ENCODE measurements at places on chromosomes 2 and 18.

DNA sequence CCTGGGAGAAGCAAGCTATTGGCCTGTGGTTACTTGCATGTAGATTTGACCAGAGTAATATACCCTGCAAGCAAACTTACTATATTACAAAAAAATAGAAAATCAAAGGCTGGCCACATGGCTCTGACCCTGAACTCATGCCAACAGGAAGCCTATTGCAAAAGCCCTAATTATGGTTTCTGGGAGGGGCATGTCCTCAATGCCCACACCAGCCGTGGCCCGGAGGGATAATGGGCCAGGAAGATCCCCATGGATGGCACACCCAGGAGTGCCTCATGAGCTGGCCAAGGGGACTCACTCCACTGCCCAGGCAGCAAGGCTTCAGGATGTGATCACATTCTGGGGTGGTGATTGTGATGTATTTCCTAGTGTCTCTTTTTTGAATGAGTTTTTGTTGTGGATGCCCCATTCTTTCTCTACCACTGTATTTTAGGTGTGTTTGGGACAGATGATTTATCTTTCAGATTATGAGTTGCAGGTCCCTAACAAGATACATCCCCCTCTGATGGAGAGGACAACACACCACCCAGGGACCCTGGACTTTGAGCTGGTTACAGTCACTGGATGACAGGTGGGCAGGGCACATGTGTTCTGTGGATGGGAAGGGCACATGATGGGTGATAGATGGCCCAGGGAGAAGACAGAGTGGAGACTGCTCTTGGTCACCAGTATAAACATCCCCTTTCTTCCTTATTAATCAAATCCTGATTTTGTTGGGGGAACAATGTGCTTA lies 18.7 kb upstream of the TFCP2L1 start:
- DNase-seq, result no peak

DNA sequence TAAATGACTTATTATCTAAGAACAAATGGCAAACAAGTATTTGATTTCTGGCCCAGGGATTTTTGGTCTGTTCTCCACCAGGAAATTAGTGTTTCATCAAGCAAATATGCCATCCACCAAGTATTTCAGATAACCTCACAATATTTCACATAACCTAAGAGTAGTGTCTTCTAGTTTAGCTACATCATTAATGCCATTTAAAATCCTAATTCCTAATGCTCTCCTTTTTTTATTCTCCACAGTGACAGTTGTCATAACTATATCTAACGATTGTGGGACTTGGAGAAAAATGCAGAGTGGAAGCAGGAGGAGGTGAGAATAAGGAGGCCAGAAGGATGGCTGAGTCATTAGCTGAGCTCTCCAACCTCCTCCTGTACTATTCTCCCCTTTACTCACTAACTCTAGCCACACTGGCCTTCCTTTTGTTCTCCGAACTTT lies 58.5 kb upstream of the CTLA4 start:
- DNase-seq, result no peak

GRCh38 chr2:69959425-69959824 lies 2.0 kb downstream of the ASPRV1 start:
- no peak for DNase-seq

GRCh38 chr18:76453932-76454331 lies 41.1 kb downstream of the ZNF516 start:
- DNase-seq, result no peak

- DNase-seq, result no peak
These were observed 51.3 kb downstream of the NRP2 start for GRCh38 chr2:205733648-205734047.

DNA sequence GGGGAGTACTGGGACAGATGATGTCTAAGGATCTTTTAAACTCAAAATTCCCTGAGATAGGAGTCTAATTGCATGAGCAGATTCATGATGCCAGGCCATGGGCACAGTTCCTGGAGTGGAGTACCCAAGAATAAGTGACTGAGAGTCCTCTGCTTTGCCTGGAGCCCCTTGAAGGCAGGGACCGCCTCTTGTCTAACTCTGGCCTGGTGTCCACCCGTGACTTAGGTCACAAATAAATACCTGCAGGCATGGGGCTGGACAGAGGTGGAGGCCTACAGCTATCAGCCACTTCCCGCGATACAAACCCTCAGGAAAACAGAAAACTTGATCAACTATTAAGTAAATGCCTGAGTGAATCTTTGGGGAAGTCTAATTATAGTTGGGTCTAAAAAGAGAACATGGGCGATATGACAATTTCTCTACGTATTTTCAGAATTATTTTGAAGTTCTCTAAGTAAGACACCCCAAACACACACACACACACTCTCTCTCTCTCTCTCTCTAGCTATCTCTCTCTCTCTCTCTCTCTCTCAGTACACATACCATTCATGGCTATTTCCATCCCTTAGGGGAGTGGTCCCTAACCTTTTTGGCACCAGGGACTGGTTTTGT lies 1.8 kb upstream of the WIPF1 start:
- no peak for DNase-seq

DNA sequence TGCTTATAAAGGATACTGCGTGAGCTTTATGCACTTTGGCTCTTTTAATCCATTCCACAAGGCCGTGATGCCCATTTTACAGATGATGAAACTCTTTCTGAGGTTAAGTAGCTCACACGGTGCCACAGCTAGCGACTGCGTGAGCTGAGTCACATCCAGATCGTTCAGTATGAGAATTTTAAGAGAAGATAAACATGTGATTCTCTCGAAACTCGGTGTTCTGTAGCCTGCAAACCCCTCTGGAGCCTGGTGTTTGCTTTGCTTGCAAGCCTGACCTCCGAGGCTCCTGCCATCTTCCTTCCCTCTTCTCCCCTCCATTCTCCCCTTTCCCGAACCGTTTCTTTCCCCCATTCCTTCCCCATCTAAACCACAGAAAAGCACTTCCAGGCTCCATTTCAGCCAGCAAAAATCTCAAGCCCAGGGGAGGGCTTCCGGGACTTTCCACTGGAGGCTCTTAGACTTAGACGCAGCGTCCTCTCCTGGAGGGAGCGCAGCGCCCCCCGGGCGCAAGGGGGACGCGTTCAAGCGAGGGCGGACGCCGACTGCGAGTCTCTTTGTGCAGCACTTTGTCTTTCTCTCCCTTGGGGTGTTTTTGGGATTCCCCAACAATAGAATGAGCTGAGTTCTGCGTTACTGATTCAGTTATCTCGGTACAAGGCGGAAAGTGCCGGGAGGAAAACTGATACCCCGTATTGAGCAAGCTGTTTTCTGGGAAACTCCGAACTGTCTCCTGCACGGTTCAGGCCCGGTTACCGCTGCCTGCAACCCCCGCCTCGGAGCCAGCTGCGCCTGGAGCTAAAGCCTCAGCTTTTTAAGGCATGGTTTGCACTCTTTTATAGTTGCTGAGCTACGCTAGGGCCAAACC lies 38.0 kb downstream of the CYP1B1 start:
- no peak for DNase-seq

DNA sequence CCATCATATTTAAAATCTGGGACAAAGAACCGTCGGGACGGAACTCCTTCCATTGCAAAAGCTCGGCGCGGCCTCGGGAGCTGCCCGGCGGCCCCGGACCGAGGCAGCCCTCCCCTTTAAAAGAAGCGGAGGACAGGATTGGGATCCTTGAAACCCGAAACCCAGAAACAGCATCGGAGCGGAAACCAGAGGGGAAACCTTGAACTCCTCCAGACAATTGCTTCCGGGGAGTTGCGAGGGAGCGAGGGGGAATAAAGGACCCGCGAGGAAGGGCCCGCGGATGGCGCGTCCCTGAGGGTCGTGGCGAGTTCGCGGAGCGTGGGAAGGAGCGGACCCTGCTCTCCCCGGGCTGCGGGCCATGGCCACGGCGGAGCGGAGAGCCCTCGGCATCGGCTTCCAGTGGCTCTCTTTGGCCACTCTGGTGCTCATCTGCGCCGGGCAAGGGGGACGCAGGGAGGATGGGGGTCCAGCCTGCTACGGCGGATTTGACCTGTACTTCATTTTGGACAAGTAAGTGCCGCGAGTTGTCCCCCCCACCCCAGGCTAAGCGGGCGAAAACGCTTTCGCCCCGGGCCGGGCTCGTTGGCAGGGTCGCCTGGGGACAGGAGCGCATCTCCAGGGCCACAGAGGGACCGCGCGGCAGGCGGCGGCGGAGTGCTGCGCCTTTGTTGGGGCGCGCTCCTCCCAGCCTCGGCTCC lies at the start of gene ANTXR1:
ANTXR1 (plus strand) TSS at position 38 of the 698 bp plus-strand sequence; CDS start at position 359, 321 bp downstream.
- no peak for DNase-seq

DNA sequence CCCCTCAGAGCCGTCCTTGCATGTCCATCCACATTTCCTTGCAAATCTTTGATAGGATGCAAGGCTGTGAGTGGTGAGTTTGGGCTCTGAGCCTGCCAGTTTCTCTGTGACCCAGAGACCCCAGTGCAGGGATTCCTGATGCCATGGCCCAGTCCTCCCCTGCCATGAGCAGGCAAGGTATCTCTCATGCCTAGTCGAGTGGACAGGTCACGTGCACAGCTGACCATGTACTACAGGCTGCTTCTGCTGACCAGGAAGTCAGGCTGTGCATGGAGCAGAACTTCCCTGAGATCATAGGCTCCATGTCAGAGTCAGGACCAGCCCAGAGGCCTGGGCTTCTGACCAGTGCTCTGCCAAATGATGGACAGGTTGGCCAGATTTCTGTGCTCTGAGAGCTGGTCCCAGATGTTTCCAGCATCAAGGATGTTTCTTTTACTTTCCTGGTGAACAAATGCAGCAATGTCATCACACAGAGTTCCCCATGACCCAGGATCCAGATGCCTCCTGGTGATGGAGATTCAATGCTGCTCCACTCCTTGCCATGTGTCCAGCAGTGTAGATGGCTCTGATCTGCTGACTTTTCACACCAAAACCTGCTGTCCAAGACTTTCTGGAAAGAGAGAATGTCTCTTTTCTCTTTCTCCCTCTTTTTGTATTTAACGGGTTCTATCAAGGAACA lies 321.6 kb upstream of the HS6ST1 start:
- DNase-seq, result no peak

DNA sequence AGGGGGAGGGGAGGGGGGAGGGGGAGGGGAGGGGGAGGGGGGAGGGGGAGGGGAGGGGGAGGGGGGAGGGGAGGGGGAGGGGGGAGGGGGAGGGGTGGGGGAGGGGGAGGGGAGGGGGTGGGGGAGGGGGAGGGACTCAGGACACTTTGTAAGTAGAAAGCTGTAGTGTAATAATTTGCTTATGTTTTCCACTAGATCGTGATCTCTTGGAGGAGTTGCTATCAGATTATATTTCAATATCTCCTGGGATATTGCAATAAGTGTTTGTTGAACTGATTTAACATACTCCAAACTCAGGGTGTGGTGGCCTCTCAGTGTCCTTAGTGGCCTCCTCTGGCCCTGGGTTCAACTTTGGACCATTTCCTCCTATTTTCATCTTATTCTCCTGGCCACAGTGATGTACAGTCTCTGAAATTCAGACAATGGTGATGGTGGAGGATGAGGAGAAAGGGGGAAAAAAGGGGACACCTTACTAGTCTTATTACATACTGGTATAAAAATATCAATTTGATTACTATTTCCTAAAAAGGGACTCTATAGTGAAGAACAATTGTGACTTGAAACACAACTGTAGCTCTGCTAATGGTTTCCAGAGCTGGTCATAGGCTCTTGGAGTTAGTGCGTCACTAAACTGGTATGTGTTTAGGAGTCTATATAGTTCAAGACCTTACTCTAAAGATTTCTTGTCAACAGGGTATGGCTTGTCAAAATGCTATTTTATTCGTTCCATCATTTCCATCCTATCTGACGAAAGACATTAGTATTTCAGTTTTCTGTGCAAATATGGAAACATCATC lies 89.6 kb downstream of the DDX1 start:
- DNase-seq, result no peak

- DNase-seq, result no peak
These were observed 161.9 kb upstream of the SMAD7 start for GRCh38 chr18:49112664-49113063.

DNA sequence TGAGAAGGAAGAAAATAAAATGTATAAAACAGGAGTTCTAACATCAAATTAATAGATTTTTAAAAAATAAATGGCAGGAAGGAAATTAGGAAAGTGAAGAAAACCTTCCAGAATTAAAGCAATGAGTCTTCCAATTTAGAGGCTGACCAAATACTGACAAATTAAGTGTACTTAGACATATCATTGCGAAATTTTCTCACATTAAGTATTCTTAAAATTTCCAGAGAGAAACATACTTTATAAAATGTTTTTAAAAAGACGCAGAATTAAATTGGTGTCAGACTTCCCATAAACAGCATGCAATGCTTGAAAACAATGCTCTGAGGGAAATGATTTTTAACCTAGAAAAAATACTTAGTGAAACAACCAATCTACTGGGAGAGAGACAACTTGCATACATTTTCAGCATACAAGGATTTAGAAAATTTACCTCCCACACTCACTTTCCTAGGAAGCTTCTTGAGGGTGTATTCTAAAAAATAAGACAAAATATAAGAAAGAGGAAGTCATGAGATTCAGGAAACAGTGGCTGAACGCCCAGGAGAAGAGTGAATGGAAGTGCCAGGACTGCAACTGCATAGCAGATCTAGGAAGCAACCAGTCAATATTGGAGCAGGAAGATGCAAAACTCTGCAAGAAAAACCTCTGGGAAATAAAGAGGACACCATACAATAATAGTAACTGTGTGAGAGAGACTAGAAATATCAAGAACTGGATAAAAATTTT lies 339.9 kb downstream of the ADCYAP1 start:
- no peak for DNase-seq

DNA sequence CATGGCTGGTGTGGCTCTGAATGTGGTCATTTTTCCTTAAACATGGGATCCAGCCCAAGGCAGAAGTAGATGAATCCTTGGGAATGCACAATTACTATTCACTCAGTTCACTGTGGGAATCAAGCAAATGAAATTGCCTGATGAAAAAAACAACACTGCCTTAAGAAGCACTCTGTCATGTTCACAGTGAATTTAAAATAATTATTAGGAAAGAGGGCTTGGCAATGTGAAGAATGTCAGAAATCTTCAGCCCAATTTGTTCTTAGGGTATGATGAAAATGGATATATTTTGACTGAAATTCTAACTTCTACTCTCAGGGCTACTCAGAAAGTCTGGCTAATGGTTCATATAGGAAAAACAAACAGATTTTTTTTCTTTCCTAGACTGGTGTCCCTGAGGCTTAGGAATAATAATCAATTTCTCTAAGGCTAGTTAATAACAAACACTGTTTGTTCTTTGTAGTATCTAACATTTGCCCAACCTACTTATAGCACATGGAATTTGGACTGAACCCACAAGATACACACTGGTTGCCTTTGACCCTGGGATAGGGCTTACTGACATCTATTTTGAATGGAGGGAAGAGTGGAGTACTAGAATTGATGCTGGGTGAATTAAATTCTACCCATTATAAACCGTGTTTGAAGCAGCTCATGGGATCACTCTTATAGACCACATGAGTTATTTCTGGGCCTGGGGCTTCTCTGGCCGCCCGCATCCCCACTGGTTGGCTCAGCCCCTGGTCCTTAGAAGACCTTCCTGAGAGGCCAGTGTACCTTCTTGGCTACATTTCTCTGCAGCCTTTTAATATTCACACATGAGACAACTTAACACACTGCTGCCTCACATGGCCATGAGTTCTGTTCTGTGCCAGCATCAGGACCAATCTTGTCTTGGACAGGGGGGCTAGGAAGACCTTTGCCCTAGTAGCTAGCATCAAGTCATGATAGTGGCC lies 8.3 kb upstream of the MRPL33 start:
- no peak for DNase-seq

- DNase-seq, result no peak
These were observed 3.8 kb upstream of the CDKL4 start for GRCh38 chr2:39247512-39248043.

GRCh38 chr18:61891894-61892293 lies 913 bp downstream of the RNF152 start:
- DNase-seq, result no peak

- no peak for DNase-seq
These were observed 49.6 kb upstream of the SLC5A7 start for GRCh38 chr2:107936433-107937359.

Data from activated CD4-positive, alpha-beta T cell treated with anti-CD3 and anti-CD28 coated beads, Interleukin-2, amount 50 U/mL, for 24 hours (primary cell).